ENCODE measurements at places on chromosomes 13 and 19. TPM values are rescaled to one million over a fixed set of nuclear protein-coding genes. Genes with fewer than 3 reads are reported as not detected.

YJEFN3 gene
- 14.6 TPM for total RNA-seq

PGLYRP1 gene
- total RNA-seq = not detected

ZNF225 gene
- total RNA-seq = 3.2 TPM

GRCh38 chr13:58960888-58961287 is 1202.8 kb downstream of the DIAPH3 start:
- no peaks in the 10 kb centered on the region for H3K36me3 ChIP-seq
- H3K27me3 ChIP-seq = no peaks in the 10 kb centered on the region
- no peaks in the 10 kb centered on the region for H3K4me1 ChIP-seq
- no peak for DNase-seq

GRCh38 chr19:10289836-10290356 is at the start of gene ICAM5:
ICAM5 (plus strand) TSS chr19:10289952; CDS start chr19:10290044, 92 bp downstream.
- H3K27me3 ChIP-seq = peaks cover 46% of the 10 kb centered on the region
- H3K4me3 ChIP-seq = peak within 1 kb of the TSS; percentile 88
- peak within 1 kb of the TSS; percentile 78 for H3K27ac ChIP-seq
- H3K36me3 ChIP-seq = peaks cover 19% of the 10 kb centered on the region
- DNase-seq = peak; percentile 81

SERTAD3 gene
- total RNA-seq = 10.8 TPM

GRCh38 chr13:112079696-112080095 is 12.7 kb downstream of the SOX1 start:
- no peaks in the 10 kb centered on the region for H3K36me3 ChIP-seq
- no peaks in the 10 kb centered on the region for H3K4me1 ChIP-seq
- H3K27ac ChIP-seq = no peak overlapping the region

UPK1A gene
- total RNA-seq = 0.77 TPM

- no peak overlapping the region for H3K27ac ChIP-seq
- no peaks in the 10 kb centered on the region for H3K27me3 ChIP-seq
- H3K36me3 ChIP-seq = no peaks in the 10 kb centered on the region
- no peak for DNase-seq
Observed at GRCh38 chr13:71210861-71211260, 656.1 kb downstream of the DACH1 start.

DNA sequence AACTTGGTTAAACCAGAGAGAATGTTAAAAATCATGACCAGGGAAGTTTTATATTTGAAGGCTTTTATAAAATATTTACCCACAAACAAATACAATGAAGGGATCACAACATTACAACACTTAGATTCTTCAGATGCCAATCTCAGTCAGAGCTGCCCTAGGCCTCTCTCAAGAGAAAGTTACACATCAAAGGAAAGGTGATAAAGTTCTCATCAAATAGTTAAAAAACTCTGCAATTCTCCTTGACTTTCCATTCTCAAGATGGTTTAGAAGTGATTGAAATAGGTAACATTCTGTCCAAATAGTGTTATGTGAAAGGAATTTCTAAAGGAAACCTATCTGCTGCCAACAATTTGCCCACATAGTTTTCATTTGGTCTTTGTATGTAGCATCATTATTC is 1115.2 kb upstream of the MIR17HG start:
- no peaks in the 10 kb centered on the region for H3K4me1 ChIP-seq
- no peak overlapping the region for H3K27ac ChIP-seq
- H3K27me3 ChIP-seq = no peaks in the 10 kb centered on the region
- no peak overlapping the region for H3K4me3 ChIP-seq
- no peak for DNase-seq

RUBCNL gene
- total RNA-seq = 1.5 TPM
